ENCODE measurements at places on chromosomes 6 and 20.

DNA sequence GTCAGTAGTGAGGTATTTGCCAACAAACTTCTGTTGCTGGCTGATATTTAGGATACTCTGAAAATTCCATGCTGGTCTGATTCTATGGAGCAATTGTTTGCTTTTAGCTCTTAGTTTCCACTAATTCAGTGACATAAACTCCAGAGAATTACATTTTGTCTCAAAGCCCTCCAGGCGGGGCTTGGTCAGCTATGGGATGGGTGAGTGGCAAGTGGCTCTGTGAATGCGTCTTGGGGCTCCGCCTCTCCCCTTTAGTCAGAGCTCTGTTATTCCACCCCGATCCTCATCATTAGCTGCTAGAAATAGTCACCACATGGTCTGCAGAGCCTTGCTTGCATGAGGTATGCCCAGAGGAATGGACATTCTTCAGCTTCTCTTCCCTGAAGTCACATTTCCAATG is 540.6 kb downstream of the QKI start:
- no peak for DNase-seq

DNA sequence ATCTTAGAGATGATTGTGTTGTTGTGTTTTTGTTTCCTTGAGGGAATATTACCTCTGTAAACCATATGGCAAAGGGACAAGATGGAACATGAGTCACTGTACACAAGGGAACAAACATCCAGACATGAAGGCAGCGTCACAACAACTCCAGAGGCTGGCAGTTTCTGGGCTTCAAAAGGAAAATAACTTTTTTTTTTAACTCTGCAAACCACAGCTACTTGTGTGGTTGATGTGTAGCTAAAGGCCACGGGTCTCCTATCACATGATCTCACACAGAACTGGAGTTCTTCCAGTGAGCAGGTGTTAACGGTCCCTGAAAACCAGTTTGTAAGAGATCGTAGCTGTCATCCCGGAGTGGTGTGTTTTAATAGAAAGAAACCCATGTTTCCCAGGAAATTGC is 33.2 kb upstream of the HBS1L start:
- DNase-seq: no peak

GRCh38 chr6:145250436-145250835 is 484.9 kb downstream of the EPM2A start:
- no peak for DNase-seq

DNA sequence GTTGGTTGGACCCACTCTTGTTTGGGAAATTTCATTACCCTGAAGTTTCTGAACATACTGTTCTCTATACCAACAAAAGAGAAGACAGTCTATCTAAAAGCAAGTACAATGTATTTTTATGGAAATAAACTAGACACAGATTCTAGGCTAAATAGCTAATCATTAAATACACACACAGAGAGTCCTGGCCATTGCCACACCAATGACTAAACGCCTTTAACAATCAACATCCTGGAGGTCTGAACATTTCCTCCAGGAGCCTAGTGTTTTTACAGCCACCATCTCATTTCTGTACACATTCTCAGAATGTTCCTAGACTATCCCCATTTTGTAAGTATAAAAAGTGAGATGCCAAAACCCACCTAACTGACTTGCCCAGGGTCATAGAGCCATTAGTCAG is 141.6 kb upstream of the RREB1 start:
- DNase-seq: no peak

- DNase-seq: no peak
Measured at GRCh38 chr6:135686784-135687301, 164.7 kb upstream of the PDE7B start.

- no peak for DNase-seq
Measured at GRCh38 chr6:22155551-22155950, 141.3 kb downstream of the PRL start.

- DNase-seq: no peak
Measured at GRCh38 chr6:95923518-95923917, 92.3 kb upstream of the FUT9 start.

- no peak for DNase-seq
Measured at GRCh38 chr6:40535819-40536380, 51.3 kb downstream of the LRFN2 start.

- no peak for DNase-seq
Measured at GRCh38 chr20:54407459-54407858, 67.9 kb upstream of the DOK5 start.

DNA sequence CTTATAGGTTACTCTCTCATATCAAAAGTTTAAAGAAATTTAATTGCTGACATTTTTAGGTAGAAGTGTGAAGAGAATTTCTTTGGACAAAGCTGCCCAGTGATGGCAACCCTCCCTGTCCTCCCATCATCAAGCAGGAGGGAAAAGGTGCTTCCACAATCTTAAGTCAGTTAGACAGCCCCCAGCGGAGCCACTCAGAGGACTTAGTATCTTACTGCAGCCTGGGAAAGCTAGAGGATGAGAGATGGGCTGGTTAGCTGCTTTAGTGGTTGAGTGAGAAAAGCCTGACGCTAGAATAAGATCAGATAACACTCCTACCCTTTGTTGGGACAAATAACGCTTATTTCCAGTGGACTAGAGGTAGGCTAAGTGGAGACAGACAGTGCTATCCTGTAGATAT is 227.1 kb downstream of the RFPL4B start:
- DNase-seq: no peak

GRCh38 chr6:42820512-42821340 is 38.9 kb downstream of the BICRAL start:
- DNase-seq: no peak

DNA sequence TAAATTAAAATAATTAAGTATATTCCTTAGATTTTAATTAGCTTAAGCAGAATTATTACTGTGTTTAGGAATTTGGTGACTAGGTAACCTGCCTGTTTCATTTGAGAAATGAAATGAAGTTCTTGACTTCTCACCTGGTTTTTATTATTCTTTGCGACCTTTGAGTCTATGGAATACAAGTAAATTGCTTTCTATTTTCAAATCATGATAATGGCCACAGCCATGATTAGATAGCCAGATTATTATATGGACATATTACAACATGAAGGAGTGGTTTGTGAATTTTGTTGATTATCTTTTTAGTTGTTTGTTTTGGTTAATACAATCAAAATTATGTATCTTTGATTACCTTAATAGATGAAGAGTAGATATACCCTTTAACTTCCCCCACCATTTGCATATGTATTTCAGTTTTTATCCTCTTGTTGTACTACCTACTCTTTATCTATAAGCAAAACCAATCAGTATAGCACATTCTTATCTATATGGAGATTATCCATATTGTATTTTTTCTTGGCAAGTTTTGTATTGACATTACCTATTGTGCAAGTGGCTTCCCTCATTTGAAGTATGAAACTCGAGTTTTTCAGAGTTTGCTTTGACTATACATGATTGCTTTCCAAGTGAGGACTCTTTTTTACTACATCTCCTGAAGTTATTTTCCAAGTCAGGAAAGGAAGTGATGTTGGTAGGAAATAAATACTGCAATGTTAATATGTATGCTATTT is 47.9 kb downstream of the CD2AP start:
- no peak for DNase-seq
